Fibroblast of the aortic adventitia (primary cell): ENCODE measurements at places on chromosomes 1 and 21.

GRCh38 chr1:210342986-210343780, 14.5 kb downstream of the HHAT start:
- no peak for DNase-seq

DNA sequence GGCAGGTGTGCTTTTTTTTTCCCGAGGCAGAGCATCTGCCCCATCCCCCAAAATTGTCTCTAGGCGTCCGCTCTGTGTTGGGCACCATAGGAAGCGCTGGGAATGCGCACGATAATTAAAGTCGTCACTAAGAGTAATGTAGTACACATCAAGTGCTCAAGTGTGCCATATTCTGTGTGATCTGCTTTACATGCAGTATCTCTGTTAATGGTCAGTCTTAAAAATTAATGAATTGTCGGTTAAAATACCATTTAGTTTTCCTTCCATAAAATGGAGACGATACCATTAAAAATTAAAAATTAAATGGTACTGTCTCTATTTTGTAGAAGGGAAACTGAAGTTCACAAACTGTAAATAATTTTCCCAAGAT, 544 bp upstream of the CCT8 start:
- DNase-seq = no peak

DNA sequence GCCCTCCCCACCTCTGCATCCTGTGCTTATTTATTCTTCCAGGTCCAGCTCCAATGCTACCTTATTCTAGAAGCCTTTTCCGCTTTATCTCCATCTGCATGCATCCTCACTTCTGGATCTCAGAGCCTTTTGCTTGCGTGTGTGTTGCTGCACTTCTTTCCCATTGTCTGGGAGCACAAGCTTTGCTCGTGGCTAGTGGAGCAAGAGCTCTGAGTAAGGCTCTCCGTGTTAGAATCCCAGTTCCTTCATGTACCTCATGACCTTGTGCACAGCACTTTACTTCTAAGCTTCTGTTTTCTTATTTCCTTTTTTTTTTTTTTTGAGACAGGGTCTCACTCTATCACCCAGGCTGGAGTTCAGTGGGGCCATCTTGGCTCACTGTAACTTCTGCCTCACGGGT, 140.0 kb upstream of the POU3F1 start:
- DNase-seq = no peak

DNA sequence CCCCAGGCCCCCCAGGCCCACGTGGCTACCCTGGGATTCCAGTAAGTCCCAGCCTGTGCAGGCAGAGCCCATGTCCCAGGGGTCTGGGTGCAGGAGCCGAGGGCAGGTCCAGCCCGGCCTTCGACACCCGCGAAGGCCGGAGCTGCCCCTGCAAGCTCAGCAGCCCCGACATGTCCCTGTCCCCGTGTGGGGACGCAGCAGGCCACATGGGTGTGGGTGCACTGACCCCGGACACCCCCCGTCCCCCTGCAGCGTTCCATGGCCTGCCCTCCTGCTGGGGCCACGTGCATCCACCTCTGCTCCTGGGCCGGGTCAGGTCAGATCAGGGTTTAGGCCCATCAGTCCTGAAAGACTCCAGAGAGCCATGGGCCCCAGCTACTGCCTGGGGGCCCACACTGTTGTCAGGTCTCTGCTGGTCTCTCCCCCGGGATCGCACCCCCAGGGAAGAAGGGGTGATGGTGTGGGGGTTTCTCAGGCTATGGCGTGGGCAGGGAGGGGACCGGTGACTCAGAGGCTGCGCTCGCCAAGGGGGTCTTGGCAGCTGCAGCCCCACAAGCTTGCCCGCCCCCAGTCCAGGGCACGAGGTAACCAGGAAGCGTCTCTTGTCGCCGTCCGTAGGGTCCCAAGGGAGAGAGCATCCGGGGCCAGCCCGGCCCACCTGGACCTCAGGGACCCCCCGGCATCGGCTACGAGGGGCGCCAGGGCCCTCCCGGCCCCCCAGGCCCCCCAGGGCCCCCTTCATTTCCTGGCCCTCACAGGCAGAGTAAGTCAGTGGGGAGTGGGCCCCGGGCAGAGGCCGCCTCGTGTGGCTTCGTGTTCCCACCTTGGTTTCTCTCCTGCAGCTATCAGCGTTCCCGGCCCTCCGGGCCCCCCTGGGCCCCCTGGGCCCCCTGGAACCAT, 37.5 kb downstream of the SLC19A1 start:
- DNase-seq = no peak
